Activated CD4-positive, alpha-beta T cell treated with anti-CD3 and anti-CD28 coated beads, Interleukin-2, amount 50 U/mL, for 4 hours (primary cell): ENCODE measurements at places on chromosomes 5 and 9.

DNA sequence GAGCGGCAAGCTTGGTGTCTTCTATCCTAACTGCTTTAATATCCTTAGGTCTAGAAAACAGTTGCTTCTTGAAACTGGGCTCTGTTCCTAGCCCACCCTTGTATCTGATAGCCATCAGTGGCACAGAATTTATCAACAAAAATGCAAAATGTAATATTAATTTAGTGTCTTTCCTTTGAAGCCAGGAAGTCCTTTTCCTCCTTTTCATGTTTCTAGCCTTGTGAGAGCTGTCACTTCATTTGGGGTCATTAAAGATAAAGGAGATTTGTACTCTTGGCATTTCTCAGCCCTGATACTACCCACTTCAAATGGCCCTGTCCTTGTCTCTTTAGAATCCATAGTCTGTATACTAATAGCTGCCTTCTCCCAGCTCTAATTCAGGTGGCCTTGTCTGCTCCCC lies 111.0 kb downstream of the GAS1 start:
- DNase-seq, result no peak

- DNase-seq, result no peak
Observed at GRCh38 chr5:137412136-137412535, 87.0 kb downstream of the SPOCK1 start.

- DNase-seq, result no peak
Observed at GRCh38 chr5:78611126-78611605, 37.4 kb downstream of the LHFPL2 start.

GRCh38 chr5:126015235-126016181 lies 407.7 kb upstream of the GRAMD2B start:
- no peak for DNase-seq

DNA sequence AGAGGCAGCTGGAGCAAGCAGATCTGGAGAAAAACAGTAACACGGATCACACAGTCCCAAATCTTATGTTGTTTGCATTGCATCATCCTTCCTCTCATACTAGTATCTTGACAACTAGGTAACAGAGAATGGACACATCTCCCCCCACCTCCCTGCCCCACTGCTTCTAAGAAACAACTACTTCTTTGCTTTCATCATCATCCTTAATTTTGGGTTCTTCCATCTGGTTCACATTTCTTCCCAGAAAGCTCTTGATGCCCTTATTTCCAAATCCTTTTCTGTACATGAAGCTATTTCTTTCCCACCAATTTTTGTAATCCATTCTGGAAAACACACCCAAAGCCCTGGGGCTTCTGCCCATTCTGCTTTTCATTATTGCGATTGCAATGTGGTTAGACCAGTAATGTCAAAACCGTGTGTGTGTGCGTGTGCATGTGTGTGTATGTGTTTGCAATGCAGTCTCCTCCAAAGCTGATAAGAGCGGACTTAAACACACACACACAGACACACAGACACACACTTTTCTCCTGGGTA lies 254.7 kb upstream of the SLC30A5 start:
- no peak for DNase-seq

DNA sequence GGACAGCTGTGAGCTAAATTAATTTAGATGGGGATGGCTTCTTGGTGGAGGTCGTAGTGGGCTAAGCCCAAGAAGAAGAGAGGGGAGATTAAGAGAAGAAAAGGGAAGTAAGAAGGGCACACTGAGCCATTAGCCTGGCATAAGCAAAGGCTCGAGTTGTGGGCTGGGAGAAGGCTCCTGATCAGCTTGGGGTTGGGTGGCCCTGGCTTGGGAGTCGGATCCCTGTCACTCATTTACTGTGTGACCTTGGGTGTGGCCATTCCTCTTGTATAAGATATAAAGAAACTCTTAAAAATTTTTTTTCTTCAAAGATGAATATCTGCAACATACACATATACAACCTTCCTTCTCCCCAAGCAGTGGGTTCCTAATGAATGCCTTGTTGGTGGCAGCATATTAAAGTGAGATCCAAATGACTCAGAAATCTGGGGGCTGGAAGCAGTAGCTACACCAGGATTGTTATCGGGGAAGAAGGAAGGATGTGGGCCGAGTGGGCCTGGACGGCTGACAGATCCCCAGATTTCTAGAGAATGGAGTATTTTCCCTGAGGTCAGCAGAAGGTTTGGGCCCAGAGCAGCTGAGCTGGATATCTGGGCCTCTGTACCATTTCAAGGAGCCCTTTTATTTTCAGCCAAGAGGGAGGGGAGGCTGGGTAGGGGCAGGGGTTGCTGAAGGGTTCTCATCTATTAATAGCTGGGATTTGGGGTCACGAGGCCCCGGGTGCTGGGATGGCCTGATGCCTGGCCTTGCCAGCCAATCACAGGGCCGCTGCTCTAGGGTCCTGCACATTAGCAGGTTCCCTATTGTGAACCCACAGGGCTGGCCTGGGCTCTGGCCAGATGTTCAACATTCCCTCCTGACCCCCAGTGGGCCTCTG lies 52.1 kb downstream of the PPARGC1B start:
- DNase-seq, result no peak

DNA sequence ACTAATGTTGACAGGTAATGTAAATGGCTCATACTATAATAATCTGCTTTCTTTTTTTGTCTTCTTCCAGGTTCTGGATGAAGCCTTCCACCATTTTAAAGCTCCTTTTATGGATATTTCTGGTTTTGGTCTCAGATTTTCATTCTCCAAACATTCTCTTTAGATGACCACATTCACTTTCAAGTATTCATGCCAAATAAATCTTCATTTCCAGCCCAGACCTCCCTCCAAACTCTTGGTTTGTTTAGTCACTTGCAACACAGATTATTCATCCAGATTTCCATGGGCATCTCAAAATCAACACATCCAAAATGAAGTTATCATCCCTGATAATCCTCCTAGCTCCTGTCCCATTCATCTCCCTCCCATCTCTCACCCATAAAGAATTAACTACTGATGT lies 40.3 kb upstream of the SVEP1 start:
- no peak for DNase-seq

- no peak for DNase-seq
Observed at GRCh38 chr9:133067813-133068212, 6.0 kb downstream of the CEL start.

DNA sequence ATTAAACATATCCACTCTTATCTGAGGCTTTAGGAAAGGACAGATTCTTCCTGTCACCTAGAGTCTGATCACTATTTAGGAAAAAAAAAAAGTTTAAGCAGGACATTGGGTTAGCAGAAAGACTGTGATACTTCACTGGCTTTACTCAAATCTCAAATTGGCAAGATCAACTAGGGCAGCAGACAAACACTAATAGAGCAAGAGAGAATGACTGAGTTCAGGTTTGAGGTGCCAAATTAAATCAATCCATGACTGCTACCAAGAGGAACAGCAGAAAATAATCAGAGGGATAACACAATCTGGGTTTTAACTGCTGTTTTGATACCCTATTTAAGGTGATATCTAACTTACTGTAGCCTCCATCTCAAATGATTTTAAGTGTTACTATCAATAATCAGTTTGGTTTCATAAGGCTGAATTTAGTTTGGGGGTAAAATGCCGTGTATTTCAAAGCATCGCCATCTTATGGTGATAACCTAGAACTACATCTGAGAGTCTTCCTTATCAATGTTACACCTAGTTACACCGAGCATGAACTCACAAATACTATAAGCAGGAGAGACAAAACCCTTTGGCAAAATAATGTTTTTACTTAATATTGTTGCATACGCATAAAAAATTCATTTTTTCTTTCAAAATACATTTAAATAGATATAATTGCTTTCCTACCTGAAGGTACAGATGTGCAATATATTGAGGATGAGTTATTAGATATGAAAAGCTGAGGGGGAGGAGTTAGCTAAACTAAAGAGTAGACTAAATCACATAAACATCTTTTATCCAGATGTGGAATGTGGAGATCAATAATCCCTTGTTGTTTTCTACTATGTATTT lies 286.4 kb upstream of the CDH12 start:
- DNase-seq, result no peak

- DNase-seq, result no peak
Observed at GRCh38 chr5:74935752-74936091, 69.5 kb upstream of the FAM169A start.

- no peak for DNase-seq
Observed at GRCh38 chr5:76956033-76956432, 3.2 kb downstream of the CRHBP start.

DNA sequence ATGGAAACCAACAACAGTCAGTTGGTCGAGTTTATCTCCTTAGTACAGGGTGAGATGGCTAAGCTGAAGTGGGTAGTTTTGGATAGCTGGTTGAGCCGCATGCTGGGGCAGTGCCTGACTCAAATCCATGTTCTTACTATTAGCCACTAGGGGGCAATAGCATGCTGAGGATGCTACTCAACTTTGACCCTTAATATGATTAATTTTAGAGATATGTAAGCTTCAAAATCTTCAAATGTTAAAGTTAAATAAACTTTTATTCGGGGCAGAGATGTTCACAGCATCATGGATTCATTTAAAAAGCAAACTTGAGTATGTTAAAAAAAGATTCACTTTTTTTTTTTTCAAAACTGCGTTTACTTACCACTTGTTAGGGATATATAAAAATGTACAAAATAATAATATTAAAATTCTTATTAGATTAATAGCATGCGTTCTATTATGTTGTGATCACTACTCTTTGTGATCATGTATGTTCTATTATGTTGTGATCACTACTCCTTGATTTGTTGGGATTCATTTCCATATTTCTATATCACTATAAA lies 57.0 kb downstream of the C9orf153 start:
- DNase-seq, result peak; percentile 6

- no peak for DNase-seq
Observed at GRCh38 chr5:36928947-36929346, 52.4 kb downstream of the NIPBL start.

- DNase-seq, result no peak
Observed at GRCh38 chr5:102654559-102655349, 100.4 kb upstream of the PAM start.

GRCh38 chr9:98929895-98930341 lies 13.8 kb upstream of the COL15A1 start:
- no peak for DNase-seq

DNA sequence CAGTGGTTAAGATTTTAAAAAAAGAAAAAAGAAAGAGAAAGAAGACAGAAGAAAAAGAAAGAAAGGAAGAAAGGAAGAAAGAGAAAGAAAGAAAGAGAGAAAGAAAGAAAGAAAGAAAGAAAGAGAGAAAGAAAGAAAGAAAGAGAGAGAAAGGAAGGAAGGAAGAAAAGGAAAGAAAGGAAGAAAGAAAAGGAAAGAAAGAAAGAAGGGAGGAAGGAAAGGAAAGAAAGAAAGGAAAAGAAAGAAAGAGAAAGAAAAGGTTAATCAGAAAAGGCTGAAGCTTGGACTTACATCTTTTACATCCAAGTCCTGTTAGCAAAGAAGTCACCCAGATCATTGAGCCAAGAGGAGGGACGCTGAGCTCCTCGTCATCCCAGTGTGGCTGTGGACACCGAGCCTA lies 70.0 kb downstream of the IRX2 start:
- DNase-seq, result no peak

DNA sequence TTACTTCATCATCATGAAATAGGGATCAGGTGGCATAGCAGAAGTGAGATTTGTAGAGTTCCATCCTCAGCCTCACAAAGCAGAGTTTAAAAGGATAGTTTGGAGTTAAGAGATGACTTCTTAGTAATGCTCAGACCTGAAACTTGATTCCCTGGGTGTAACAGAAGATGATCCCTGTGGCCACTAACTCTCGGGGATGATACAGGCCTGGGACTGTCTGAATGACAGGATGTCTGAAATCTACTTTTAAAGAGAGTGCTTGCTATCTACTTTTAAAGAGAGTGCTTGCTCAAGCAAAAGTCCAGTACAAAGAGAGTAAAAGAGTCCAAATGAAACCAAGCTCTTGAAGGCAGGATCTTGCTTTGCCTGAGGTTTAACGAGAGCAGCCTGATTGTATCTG lies 14.6 kb downstream of the ADAMTS16 start:
- no peak for DNase-seq

DNA sequence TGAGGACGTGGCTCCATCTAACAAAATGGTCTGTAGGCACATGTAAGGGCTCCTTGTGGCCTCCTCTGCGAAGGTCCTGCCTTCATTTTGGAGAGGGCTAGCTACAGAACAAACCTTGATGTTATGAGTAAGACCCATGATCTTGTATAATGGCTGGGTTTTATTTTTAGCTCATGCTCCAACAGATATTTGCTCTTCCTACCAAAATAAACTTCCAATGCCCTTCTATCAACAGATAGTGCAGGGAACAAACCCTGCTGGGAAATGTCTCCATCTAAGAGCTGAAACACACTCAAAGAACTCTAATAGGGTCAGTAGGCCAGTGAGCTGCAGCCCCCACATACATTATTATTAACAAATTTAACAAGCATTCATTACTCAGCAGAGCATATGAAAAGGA lies 189.5 kb downstream of the LURAP1L start:
- no peak for DNase-seq
